ENCODE measurements at places on chromosomes 3 and 15. TPM values are rescaled to one million over a fixed set of nuclear protein-coding genes. Genes with fewer than 3 reads are reported as not detected.

DNA sequence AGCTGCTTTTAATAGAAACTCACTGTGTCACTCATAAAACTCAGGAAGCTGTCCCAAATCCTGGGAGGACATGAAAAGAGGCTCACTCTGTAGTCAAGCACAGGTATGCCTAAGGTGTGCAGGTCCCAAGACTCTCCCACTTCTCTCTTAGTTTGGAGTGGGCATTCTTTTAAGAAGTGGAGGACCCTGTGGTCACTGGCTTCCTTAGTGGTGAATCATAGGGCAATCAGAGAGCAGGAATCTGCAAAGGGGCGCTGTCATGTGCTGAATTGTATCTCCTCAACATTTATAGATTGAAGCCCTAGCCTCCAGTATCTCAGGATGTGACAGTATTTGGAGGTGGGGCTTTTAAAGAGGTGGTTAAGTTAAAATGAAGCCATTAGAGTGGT is 47.2 kb upstream of the ZBTB38 start:
- DNase-seq, result no peak

DNA sequence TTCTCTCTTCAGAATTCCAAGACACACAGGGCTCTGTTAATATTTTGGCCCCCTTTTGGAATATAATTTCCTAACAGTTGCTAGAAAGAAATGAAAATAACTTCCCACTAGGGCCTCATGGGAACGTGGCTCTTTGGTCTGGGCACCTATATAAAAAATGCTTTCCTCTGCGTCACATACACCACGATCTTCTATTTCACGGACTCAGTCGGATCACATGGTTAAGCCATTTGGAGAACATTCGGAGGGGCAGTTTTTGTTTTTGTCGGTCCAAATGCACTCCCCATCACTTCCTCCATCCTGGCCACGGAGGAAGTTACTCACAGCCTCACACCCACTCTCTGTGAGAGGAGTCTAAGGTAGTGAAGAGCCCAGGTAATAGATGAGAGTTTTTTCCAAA is 21.0 kb downstream of the TMEM44 start:
- no peak for DNase-seq

WNT5A gene
- 0.55 TPM for polyA plus RNA-seq

CSPG5 gene
- polyA plus RNA-seq, result 1.1 TPM

Data from A549 (cell line).